ENCODE measurements at places on chromosomes 4 and X. TPM values are rescaled to one million over a fixed set of nuclear protein-coding genes. Genes with fewer than 3 reads are reported as not detected.

The NMU gene
- polyA plus RNA-seq: 11.6 TPM

DNA sequence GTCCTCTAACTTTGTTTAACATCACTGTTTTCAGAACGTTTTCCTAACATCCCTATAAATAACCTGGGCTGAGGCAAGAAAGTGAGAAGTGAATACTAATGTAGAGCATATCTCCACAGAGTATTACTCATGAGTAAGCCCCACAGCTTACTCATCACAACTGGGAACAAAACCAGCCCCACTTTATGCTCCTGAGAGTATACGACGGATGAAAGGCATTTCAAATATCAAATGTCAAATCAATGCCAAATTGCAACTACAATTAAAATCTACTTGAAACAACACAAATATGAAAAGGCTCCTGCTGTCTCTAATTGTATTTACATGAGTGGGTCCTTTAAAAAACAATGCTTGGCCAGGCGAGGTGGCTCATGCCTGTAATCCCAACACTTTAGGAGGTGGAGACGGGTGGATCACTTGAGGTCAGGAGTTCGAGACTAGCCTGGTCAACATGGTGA, 41.2 kb downstream of the SH3RF1 start:
- DNase-seq: no peak

DNA sequence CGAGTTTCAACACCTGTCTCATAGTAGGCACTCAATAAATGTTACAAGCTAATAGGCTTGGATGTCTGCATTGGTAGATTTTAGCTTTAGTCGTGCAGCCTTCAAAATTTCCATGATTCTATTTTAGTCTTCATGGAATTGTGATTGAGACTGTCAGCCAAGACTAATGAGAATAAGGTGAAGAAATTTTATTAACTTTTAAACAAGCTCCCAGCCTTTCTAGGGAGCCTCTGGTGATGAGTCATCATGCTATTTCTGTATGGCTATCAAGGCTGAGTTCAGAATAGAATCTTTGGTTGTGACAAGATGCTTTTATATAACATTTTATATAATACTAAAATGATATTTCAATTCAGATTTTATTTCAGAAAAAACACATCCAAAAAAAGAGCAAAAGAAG, 685.8 kb downstream of the GABRG1 start:
- DNase-seq: no peak

- no peak for DNase-seq
These were observed 1037.0 kb upstream of the SLIT2 start for GRCh38 chr4:19214591-19215186.

The MAGED4 gene
- polyA plus RNA-seq: 40.1 TPM

- DNase-seq: peak; percentile 14
These were observed at the start of gene EXOC1L for GRCh38 chr4:55819634-55820033. TSS of gene EXOC1L (plus strand) at chr4:55819790. CDS start at chr4:55820027, 237 bp downstream.

DNA sequence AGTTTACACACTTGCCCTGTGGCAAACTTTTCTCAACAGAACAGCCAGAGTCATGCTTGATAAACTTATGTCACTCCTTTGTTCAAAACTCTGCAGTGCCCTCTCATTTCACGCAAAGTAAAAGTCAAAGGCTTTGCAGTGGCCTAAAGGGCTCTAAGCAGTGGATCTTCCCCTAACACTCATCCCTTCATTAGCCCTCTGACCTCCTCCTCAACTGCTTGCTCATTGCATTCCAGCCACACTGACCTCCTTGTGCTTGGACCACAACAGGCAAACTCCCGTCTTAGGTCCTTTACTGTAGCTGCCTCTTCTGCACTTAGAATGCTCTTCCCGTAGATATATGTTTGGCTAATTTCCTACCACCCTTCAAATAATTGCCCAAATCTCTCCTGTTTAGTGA, 5.6 kb downstream of the PRDM5 start:
- no peak for DNase-seq

The CCSER1 gene
- 16.8 TPM for polyA plus RNA-seq

- no peak for DNase-seq
These were observed 282.6 kb downstream of the ADGRA3 start for GRCh38 chr4:22233230-22233629.

The FGFR3 gene
- polyA plus RNA-seq: 144 TPM
